ENCODE measurements at places on chromosomes 1 and 21.

DNA sequence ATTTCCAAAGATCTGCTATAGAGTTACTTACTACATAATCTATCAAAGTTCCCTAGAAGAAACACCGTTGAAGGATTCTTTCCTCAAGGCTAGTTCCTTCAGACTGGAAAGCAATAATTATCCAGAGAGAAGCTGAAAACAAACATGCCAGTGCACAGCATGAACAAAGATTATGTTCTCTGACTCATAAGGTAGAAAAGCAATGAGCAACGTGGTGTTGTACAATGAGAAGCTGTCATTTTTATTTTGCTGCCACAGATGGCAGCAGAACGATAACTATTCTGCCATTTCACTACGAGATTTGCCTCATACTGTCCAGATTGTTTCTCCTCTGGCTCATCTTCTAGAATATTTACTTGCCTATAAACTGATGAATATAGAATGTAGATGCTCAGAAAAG is 10.7 kb downstream of the EXTL2 start:
- DNase-seq: no peak

DNA sequence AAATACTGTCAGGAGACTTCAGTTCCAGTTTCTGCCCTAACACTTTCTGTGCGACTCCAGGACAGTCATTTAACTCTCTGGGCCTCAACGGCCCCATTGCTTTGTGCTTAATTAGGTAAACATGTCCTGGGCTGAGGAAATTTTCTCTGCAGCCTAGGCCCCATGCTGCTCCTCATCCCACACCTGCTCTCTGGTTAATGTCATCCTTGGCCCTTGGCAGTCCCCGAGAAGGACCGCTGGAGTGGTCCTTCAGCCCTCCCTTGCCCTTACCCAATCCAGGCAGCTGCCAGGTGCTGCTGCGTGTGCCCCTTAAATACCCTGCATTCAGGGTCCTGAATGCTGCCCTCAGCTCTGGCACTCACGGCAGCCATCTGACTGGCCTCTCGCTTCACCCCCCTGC is 18.7 kb downstream of the UBL4B start:
- DNase-seq: no peak

DNA sequence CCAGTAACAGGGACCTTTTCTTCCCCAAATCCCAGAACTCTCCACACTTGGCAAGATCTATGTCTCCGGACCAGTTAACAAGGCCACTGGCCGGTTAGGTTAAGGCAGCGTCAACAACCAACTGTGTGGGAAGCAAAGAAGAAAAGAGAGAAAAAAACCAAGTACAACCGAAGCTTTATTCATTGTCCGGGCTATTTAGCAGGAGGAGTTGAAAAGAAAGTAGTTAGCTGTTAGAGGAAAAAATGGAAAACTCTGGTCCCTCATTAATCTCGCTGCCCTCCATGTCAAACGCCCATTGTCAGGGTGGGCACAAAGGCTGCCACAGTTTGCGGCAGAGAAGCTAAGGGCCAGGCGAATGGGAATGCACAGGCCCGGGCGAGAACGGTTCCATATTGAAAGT is 49.3 kb upstream of the GRIK3 start:
- no peak for DNase-seq

GRCh38 chr1:179550746-179551682 is 24.7 kb downstream of the NPHS2 start:
- no peak for DNase-seq

DNA sequence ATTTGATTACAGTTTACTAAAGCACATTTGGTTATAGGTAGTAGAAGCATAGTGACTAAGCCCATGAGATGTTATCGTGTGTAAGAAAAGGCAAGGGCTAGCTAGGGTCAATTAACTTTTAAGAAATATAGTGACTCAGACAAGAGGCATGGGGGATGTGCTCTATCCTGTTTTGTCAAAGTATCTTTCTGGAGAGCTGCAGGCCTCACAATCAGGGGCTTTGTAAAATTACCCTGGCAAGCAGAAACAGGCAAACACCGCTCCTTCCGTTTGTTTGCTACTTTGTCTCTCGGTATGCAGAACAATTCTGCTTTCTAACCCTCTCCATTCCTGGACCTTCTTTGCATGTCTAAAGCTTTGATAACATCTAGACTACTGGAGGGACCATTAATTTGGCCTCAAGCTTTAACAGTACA is 26.1 kb upstream of the ZNF697 start:
- no peak for DNase-seq

DNA sequence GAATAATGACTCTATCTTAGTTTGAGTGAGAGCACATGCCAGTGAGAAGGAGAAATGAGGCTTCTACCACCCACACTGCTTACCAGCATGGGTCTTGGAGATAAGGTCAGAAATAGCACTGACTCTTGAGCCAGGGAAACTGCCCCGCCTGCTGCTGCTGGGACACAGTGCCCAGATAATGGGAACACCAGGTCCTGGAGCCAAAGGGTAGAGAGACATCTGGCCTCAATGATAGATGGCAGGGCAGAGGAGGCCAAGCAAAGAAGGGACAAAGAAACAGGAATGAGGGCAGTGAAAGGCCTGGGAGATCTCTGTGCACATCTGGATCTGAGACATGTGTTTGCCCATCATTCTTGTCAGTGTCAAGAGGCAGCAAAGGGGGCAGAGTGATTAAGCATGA is 97.4 kb downstream of the MIS18A start:
- DNase-seq: no peak

DNA sequence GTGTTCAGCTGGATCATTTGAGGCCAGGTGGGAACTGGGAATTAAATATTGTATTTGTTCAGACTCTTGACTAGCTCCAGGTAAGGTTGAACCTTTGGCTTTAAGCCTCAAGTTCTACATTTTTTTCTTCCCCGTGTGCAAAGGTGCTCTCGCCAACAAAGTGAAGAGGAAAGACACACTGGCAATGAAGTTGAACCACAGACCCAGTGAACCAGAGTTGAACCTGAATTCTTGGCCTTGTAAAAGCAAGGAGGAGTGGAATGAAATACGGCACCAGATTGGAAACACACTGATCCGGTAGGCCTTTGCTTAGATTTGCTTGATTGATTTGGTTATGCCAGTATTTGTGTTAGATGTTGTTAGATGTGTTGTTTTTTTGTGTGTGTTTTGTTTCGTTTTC is 25.5 kb upstream of the RCC1 start:
- no peak for DNase-seq

DNA sequence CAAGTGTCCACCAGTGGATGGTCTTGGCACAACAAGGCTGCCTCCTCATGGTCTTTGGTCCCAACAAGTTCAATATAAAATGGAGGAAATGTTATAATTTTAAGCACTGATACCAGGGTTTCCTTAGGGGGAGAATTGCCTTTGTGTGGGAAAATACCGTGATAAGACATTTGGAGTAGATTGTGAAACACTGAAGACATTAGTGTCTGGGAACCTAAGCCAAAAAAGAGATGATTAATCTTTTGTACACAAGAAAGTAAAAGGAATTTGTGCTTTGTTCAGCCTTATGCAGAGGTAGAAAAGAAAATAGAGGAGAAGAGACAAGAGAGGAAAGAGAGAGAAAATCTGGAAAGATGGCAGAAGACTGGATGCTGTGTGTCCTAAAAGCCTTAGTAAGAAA is 36.1 kb downstream of the ST6GALNAC3 start:
- DNase-seq: no peak

GRCh38 chr1:164841702-164842465 is 282.9 kb downstream of the PBX1 start:
- DNase-seq: no peak

GRCh38 chr1:209425959-209426358 is 157.6 kb upstream of the CAMK1G start:
- DNase-seq: no peak

DNA sequence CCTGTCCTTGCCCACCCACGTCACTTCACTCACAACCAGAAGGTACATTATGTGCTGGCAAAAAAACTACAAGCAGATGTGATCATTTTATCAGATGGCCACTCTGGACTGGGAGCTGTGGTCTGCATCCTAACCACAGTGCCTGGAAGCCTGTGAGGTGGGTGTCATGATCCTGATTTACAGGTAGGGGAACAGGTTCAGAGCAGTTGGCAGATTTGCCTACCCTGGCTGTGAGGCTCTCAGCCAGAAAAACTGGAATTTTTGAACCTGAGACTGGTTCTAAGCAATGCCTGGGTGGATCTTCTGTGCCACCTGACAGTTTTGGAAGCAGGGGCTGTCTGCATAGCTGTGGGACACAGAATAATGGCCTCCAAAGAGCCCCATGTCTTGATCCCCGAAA is 150.8 kb downstream of the SYF2 start:
- no peak for DNase-seq

DNA sequence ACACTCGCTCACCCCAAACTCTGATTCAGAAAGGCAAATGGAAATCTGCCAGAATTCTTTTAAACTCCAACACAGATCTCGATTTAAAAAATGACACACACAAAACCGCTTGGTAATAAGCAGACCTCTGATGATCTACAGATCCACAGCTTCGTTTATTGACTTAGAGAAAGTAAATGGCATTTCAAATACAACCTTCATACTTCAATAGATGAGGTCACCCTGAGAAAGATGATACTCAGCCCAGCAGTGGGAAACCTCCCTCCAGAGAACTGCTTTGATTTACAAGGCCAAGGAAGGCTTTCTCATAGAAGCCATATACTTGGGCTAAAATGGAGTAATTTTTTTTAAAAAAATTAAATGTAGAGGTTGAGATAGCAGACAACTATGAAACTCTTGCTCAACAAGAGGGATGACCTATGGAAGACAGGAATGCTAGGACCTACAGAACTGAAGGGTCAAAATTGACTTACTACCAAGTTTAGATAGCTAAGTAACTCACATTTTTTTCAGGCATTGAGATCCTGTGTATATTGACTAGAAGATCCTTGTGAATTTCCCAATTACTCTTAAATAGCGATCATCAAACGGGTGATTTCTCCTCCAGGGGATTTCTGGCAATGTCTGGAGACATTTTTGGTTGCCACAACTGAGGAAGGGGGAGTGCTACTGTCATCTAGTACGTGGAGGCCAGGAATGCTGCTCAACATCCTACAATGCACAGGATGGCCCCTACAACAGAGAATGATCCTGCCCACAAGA is 143.9 kb downstream of the CLIC6 start:
- DNase-seq: no peak

DNA sequence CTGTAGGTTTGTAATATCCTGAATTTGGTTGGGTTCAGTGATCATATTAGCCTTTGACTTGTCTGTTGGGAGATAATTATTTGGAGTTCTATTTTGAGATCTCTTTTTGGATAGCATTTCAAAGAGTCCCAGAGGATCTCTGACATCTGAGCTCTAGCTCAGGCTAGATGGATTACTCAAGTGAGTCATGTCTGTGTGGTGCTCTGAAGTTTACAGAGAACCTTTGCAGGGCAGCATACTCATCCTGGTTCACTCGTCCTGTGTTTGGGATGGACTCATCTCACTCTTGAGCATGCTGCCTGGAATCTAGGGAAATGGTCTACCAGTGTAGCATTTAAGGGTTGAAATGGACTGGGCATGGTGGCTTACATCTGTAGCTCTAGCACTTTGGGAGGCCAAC is 29.4 kb upstream of the BMP8A start:
- no peak for DNase-seq

GRCh38 chr21:25687787-25688186 is 46.9 kb downstream of the ATP5PF start:
- DNase-seq: no peak

GRCh38 chr1:169681140-169681539 is 30.3 kb downstream of the SELL start:
- no peak for DNase-seq

GRCh38 chr1:98668733-98669132 is 7.2 kb downstream of the SNX7 start:
- no peak for DNase-seq

- DNase-seq: no peak
Observed at GRCh38 chr1:240190881-240191401, 99.3 kb downstream of the FMN2 start.

GRCh38 chr1:51519865-51520699 is 1.0 kb upstream of the EPS15 start:
- no peak for DNase-seq

DNA sequence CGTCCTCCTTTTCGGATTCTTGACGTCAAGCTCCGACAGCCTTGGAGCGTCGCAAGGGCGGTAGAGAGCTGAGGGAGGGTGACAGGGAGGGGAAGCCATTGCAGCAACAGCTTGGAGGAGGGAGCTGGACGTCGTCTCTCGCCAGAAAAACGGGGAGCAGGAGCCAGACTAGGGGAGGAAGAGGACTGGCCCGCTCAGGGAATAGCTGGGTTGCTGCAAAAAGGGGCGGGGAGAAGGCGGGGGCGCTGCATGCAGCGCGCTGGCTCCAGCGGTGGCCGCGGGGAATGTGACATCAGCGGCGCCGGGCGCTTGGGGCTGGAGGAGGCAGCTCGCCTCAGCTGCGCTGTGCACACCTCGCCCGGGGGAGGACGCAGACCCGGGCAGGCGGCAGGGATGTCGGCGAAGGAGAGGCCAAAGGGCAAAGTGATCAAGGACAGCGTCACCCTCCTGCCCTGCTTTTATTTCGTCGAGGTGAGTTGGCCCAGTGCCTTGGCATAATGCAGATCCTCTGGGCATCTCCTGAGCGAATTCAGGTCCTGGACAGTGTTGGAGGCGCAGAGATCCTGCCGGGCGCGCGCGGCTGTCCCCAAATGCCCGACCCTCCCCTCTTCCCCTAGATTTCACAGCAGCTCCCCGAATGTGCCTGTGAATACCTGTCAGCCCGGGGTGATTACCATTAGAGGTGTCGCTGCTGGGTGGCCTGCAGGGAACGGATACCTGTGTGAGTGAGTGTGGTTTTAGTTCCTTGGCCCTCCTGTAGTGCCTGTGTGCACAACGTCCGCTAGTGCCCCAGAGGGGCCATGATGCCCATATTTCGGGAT is at the start of gene PLPPR4:
TSS of gene PLPPR4 (plus strand) at position 292 of the 821 bp plus-strand sequence. CDS start at position 394, 102 bp downstream.
- no peak for DNase-seq

DNA sequence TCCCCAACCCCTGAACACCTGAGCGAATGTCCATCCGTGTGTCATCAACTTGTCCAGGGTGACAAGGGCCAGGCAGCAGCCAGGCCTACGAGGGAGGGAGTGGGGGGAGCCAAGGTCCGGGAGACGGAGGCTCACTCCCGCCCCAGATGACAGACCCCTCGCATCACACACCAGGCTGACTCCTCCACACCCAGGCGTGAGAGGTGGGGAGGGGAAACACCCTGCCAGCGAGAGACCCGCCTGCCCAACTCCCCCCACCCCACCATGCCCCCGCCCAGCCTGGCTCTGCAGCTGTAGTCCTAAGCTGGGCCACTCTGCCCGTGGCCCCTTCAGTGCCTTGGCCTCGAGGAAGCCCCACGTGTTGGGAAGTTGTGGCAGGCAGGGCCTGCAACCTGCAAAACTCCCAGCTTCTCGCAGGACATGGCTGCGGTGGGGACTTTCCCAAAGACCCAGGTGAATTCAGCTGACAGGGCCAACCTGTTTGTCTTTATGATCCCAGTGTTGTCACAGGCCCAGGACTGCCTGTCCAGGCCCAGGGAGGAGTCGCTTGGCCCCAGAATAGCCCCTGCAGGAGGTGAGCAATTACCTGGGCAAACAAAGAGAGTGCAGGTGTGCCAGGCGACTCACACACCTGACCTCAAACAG is 62.9 kb downstream of the RIPK4 start:
- DNase-seq: no peak

Measured in stimulated activated CD8-positive, alpha-beta memory T cell treated with anti-CD3 and anti-CD28 coated beads, Interleukin-2, amount 100 ng/mL, for 1 hour (primary cell).